NCI-H526 treated with DMSO at 0.1 percent for 48 hours (cell line): ENCODE measurements at places on chromosomes 3 and 15.

DNA sequence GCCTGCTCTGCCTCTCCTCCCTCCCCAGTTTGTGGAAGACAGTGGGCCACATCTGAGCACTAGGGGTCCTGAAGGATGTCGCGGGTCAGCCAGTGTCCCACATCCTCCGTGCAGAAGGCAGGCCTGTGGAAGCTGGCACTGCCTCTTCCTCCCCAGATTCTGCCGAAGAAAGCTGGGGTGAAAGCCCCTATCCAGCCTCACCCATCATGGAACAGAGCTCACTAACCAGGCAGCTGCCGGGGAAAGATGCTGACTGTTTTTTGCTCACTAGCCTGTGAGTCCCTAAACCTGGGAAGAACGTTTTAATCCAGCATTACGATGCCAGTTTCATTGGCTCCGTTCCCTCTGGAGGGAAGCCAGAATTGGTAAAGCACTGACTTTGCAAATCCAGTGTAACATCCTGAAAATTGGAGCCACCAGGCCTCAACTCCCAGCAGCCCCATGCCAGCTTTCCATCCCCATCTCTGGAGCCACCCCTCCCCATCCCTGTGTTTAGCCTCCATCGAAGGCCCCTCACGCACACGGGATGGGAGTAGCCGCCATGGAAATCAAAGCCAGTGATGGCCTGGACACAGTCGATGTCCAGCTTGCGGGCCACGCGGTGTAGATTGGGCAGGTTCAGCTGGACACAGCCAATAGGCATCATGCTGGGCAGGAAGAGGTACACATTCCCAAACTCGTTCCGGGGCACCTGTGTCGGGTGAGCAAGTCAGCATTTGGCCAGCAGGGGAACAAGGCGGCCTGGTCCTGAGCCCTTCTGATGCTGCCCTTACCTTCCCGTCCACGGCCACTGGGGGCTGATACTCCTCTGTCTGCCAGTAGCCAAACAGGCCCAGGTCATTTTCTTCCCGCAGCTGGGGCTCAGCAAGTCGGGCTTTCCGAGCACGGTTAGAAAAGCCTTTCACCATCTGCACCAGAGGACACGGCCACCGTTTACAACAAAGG lies 23.5 kb downstream of the TMEM43 start:
- no peak for DNase-seq

DNA sequence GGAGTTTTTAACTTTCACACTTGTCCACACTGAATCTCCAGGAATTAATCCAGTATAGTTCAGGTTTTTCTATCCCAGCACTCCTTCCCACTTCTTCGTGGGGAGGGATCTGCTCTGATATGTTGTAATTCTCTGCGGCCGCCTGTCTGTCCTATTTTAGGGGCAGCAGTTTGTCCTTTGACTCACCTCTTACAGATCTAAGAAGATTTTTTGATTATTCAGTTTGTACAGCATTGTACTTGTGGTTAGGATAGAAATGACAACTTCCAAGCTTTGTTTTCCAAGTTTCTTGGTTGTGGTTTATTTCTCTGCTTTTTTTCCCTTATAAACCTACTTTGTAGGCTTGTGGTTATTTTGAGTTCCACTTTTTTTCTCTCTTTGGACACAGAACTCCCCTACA lies 601.7 kb downstream of the SI start:
- DNase-seq = no peak

GRCh38 chr3:11078826-11079515 lies 75.3 kb upstream of the HRH1 start:
- no peak for DNase-seq

DNA sequence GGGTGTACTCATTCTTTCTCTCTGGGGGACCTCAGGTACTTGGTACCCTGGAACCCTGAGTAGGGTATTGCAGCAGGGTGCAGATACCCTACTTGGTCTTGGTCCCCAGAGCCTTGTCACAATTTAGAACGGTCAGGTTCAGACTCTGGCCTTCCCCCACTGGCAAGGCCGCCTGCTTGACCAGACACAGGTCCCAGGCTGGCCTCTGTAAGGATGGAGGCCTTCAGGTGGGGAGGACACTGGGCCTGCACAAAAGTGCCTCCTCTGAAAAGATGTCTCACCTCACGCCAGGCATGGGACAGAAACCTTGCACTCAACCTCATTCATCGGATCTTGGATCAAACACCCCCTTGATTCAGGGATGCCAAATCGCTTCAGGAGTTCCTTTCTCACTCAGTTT lies 158.4 kb downstream of the KLF13 start:
- DNase-seq = no peak

GRCh38 chr3:117306299-117306698 lies 596.7 kb downstream of the TUSC7 start:
- DNase-seq = no peak

GRCh38 chr15:70240082-70240481 lies 142.4 kb upstream of the TLE3 start:
- DNase-seq = no peak

DNA sequence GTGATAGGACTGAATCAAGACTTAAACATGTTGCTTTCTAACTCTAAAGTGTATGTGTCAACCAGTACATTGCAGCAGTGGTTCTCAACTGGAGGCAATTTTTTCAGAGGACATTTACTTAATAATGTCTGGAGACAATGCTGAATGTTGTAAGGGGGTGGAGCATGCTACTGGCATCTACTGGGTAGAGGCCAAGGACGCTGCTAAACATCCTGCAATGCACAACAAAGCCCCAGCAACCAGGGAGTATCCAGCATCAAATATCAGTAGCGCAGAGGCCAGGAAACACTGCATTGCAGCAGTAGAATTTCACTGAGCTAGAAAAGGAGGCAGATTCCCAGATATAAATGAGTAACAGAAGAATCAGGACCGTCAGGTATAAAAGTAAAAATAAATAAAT lies 79.8 kb upstream of the GRM7 start:
- no peak for DNase-seq

DNA sequence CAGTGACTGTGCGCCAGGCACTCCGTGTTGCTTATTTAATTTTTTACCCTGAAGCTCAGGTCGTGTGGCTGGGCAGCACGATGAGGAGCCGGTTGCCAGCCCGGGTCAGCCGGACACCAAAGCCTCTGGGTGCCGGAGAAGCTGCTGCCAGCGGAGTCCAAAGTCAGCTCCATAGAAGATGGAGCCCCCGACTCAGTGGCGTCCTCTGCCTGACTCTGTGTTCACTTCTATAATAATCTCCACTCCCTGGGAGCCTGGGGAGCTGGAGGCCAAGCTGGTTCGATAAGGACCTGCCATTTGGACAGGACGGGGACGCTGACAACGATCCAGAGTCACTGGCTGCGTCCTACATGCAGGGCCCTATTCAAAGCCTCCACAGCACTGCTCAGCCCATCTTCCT lies 78.6 kb downstream of the VGLL4 start:
- no peak for DNase-seq

DNA sequence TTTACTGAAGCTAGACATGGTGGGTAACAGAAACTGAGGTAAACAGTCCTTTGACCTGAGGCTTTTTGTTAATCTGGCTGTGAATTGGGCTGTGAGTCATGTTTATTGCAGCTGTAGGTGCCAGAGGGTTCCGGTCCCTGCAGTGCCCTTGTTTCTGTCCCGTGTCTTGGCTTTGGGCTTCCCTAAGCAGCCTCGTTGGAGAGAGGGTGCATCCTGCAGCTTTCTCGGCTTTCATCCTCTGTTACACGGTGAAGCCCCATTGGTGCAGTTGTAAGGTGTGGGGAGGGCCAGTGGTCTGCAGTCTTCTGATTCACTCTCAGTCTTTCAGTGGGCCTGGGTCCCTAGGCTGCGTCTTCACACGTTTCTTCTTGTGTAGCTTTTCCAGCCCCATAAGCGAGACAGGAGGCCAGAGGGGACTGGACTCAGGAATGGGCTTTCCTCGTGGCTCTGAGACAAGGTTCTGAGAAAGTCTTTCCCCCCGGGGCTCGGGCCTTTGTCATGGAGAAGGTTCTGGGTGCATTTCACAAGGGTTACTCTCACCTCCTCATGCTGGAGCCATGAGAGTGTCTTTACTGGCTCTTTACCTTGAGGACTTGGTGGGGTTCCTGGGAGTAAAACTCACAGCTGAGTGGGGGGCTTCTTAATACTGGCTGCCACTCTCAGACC lies 33.1 kb downstream of the ASB7 start:
- no peak for DNase-seq

GRCh38 chr15:78265137-78265460 lies 737 bp downstream of the DNAJA4 start:
- no peak for DNase-seq

GRCh38 chr15:72354496-72354895 lies 21.3 kb downstream of the HEXA start:
- no peak for DNase-seq

DNA sequence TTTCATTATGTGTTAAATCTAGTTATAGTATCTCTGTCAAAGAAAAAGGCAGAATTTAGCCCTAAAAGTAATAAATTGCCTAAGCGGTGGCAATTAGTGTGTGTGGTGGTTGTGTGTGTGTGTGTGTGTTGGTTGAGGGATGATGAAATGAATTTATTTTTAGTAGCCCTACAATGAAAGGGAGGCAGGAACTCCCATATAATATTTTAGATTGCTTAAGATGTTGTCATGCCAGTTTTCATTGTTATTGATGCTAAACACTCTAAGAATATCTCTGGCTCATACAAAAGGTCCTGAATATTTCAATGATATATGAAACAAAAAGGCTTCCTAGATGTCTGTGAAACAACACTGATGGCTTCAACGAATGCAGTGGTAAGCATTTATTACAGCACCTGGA lies 140.6 kb upstream of the TBC1D5 start:
- DNase-seq = no peak

DNA sequence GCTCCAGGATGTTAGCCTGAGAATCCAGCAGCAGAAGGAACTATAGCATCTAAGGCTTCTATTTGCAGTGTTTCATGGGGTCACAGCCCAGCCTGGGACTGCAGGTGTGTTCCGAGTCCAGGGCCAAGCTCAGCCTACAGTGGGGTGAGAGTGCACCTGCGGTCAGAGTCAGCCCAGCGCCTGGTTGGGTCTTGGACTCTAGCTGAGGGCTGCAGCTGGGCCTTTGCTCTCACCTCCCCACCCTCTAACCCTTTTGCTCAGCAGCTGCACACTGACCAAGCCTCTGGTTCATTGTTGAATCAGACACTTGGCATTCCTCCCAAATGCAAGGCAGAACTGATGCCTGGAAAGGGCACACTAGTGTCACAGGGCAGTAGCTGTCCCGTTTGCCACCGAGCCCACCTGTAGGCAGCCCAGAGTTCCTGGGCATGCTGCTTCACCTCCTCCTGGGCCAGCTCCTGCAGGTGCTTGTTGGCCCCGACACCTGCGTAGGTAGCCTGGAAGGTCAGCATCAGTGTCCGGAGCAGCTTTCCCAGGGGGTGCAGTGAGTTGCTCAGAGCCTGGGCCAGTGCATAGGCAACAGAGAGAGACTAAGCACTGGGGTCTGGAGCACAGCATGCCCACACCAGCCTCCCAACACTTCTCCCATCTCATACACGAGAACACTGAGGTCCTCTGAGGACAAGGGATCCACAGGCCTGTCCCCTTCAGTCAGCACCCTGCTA lies 17.5 kb downstream of the ALS2CL start:
- DNase-seq = no peak

DNA sequence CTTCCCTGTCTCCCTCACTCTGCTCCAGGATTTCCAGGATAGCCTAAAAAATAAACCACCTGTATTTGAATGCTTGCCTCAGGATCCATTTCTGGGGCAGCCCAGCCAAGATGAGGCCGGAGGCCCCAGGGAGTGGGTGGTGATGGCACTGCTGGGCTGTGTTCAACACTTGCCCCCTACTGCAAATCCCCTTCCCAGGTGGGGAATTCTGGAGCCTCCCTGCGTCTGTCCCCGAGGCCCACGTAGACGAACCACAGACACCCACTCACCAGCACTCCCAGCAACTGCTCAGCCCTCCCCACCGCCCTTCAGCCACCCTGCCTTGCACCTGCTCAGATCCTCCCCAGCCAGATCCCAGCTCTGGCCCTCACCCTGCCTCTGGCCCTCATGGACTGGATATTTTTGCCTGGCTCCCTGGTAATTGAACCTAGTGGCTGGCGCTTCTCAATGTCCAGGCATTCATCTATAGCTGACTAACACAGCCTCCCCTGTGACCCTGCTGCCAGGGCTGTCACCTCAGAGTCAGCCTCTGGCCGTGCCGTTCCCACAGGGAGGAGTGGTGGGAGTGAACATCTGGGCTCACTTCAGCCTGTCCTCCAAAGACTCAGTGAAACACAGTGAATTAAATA lies 17.1 kb upstream of the EPB42 start:
- DNase-seq = no peak

DNA sequence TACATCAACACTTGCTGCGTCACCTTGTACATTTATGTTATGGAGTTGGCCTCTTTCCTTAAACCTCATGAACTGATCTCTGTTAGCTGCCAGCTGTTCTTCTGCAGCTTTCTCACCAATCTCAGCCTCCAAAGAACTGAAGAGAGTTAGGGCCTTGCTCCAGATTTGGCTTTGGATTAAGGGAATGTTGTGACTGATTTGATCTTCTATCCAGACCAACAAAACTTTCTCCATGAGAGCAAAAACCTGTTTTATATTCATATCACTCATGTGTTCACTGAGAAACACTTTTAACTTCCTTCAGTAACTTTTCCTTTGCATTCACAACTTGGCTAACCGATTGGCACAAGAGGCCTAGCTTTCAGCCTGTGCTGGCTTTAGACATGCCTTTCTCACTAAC lies 1156.0 kb upstream of the CADM2 start:
- DNase-seq = no peak

- DNase-seq = no peak
Observed at GRCh38 chr3:114356066-114356465, 62.2 kb downstream of the TIGIT start.
